ENCODE measurements at places on chromosomes 5 and 9.

DNA sequence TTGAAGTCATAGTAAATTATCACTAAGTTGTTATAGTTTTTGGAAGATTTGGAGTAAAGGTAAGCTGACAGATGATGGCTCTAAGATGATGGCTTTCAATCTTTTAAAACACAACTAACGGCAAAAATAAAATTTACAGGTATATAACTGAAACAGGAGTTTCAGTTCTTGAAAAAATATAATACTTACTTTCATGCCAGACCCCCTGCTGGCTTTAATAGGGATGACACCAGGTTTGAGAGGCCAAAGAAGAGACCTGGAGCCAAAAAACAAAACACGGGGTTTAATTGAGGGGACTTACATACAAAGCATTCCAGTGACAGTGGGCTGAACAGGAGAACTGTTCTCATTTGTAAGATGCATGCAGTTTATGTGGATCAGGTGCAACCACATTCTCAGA, 301.7 kb upstream of the PCSK5 start:
- DNase-seq = no peak

DNA sequence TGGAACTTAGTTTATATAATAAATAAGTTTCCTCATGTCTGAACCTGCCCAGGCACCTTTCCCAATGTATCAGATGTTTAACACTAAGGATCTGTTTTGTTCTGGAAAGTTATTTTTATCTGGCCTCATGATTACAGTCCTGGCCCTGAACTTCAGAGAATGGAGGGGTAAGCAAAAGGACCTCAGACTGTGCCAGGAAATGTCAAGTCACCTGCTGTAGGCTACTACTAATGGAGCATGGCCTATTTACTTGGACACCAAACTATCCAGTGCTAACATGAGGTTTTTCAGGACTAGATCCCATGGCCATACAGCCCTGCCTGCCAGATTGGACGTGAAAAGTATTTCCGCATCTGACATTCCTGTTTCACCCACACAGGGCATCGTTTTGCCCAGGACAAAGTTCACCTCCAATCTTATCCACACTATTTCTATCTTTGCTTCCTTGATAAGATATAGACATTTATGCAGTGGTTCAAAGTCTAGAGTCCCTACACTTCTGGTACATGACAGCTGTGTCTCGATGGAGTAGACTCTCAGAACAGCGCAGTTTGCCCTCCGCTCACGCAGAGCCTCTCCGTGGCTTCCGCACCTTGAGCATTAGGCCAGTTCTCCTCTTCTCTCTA, at the start of gene BTNL8:
TSS of gene BTNL8 (plus strand) at position 539 of the 626 bp plus-strand sequence. CDS start 152 bp downstream, outside the sequence.
- no peak for DNase-seq

- DNase-seq = no peak
These were observed 219.8 kb upstream of the TBCA start for GRCh38 chr5:77995793-77996409.

- DNase-seq = peak; percentile 97
These were observed 313.8 kb downstream of the ENC1 start for GRCh38 chr5:74326571-74327338.

- DNase-seq = no peak
These were observed 337.1 kb upstream of the PANK3 start for GRCh38 chr5:168916266-168916665.

DNA sequence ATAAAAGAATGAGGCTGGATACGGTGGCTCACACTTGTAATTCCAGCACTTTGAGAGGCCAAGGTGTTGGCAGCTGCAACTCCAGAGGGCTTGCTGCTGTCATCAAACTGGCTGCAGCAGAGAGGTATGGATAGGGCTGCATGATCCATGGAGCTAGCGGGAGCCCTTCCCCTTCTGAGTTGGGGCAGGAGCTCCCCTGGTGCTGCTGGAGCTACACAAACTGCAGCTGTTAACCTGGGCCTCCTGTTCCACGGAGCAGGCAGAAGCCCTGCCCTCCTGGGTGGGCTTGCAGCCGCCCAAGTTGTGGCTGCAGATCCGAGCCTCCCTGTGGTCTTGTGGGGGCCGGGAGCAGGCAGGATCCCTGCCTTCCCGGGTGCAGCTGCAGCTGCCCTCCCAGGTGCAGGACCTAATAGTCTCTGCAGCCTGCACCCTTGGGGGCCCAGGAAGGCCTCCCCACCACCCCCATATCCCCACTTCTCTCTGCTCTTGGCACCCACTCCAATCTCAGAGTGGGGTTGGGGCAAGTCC, 15.8 kb downstream of the CDC25C start:
- DNase-seq = no peak
